ENCODE measurements at places on chromosomes 12 and 14.

DNA sequence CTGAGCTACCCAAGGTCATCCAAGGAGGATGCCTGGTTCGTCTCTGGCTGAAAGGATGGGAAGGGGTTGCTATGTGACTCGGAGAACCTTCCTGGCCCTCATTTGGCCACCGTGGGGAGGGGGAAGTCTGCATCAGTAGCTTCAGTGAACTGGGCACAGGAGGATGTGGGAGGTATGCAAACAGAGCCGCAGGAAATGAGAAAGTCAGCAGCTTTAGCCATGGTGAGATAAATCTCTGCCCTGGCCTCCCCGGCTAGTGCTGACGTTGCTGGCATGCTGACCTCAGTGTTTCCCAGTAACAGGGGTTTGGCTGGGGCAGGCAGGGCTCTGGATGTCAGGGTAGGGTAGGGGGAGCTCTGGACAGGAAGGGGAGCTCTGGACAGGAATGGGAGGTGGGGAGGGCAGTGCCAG is 2.3 kb upstream of the CEBPE start:
- peak; percentile 61 for DNase-seq

GRCh38 chr12:75526655-75527511 is 15.5 kb upstream of the KRR1 start:
- DNase-seq, result no peak

- no peak for DNase-seq
Observed at GRCh38 chr14:27391331-27391730, 793.5 kb upstream of the NOVA1 start.

- DNase-seq, result no peak
Observed at GRCh38 chr14:91376547-91377477, 40.8 kb downstream of the CCDC88C start.

DNA sequence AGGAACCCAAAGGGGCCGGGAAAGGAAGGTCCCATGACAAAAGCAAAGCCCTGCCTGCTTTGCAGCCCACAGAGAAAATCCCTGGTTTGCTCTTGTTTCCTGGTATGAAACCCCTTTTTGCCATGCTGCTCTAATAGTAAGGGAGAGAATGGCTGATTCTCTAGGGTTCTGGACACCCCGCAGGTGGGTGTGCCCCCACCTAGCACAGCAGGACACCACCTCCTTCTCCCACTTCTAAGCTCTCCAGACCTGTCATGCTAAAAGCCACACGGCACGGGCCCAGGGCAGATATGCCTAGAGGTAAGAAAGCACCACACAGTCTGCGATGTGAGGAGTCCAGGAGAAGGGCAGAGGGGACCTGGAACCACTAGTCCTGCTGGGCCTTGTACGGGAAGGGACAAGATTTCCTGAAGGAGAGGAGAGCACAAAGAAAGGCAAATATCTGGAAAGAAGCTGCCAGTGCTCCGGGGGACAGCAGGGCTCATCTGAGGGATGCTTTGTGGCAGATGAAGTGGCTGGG is 113.3 kb downstream of the BCL11B start:
- no peak for DNase-seq

- DNase-seq, result no peak
Observed at GRCh38 chr12:103627189-103627855, 40.2 kb downstream of the STAB2 start.

DNA sequence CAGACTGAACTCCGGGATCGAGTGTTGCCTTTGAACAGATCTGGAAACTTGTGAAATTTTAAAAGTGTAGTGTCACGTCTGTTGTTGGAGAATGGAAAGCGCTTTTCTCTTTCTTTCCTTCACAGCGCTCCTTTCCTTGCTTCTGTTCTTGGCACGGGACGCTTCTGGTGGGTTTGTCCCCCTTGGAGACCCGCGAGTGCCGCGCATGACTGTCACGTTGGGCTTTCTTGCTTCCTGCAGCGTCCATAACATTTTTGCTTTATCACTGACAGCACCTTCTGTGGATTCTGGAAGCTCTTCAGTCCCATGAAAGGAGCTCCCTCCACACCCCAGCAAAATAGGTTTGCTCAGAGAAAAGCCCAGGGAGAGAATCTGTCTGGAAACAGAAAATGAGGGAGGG is 193.0 kb upstream of the TMEM132C start:
- DNase-seq, result peak; percentile 13

GRCh38 chr12:116996621-116997020 is 85.9 kb downstream of the FBXW8 start:
- DNase-seq, result no peak

GRCh38 chr12:91577586-91578539 is 395.2 kb upstream of the DCN start:
- no peak for DNase-seq

DNA sequence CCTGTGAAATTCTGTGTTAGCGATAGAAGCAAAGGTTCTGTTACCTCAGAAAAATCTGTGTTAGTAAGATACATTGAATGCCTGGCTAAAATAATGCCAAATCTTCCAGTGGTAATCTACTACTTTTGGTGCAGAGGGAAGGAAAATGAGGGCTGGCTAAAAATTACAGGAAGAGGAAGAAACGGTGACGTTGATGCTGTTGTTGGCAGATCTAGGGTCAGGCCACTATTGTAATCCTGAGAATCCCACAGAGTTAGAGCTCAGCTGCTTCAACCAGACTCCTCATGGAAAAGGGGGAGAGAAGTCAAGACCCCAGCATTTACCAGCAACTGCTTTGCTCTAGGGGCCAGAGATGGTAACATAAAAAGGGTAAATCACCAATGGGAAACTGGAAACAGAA is 145.1 kb downstream of the PPM1H start:
- no peak for DNase-seq

GRCh38 chr12:27573972-27574371 is 50.0 kb downstream of the PPFIBP1 start:
- no peak for DNase-seq

DNA sequence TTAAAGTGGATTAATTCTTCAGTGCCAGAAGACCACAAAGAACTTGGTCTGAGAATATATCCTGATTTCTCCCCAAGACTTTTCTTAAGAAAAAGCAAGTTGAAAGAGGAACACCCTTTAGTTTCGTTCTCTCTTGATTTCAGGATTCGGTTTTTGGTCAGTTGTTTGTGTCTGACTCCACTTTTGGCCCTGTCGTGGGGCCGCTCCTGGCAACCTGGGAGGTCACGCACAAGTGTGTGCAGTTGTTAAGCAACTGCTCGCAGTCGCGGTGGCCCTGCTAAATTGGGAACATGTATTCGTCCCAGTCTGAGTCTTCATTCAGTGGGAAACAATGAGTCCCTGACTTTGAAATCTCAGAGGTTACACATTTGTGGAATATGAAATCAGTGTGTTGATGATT is 68.7 kb downstream of the RGS6 start:
- no peak for DNase-seq

GRCh38 chr12:26723379-26724308 is 109.3 kb downstream of the ITPR2 start:
- no peak for DNase-seq

DNA sequence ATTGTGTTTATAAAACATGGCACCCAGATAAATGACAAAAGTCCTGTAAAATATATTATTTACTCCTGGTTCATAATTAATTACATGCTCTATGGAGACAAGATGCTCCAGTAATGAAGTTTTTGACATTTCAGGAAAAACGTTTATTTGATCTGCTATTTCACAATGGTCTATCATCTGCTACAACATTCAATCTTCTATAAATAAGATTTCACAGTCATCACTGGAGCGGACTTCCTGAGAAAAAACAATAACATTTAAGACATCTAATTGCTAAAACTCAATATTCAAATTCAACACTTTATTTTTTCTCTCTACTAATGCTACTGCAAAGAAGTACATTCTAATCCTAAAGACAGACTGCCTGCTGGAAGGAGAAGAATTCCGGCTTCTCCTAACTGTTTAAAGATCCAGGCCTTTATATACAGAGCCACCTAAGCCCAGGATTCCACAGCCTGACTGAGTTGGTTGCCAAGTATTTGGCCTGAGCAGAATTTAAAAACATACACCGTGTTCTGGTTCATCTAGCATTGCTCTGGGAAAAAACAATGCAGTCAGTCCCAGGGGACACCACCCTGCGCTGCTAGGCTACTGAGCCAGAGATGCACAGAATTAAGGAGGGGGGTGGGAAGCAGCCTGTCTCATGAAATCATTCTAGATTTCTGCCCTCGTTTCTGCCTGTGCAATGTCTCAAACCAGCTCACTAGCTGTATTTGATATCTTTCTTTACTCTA is 58.0 kb downstream of the TMTC1 start:
- no peak for DNase-seq

- DNase-seq, result no peak
Observed at GRCh38 chr12:114420944-114421335, 15.0 kb upstream of the TBX5 start.

DNA sequence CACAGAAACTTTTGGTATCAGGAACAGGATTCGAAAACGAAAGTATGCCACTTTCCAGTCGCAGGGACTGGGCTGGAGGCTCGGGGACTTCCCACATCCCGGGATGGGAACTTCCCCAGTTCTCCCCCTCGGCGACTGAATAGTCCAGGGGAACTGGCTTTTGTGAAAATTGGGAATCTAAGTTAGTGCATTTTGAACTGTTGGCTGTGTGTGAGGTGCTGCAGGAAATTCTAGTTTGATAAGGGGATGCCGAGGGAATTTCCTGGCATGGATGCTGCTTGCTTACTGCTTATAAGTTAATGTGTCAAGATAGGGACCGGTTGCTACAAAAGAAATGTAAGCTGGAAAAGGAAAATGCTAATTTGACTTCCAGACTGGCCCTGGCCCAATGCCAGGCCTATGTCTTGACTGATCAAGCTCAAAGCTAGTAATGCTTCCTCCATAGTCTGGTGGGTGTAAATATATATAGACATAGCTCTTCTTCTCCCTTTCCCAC is 73.4 kb upstream of the EIF5 start:
- peak; percentile 54 for DNase-seq

- no peak for DNase-seq
Observed at GRCh38 chr14:92553438-92553837, 39.9 kb downstream of the RIN3 start.

Measured in ureter (tissue), 1 donor.